ENCODE measurements at places on chromosomes 5 and 9.

DNA sequence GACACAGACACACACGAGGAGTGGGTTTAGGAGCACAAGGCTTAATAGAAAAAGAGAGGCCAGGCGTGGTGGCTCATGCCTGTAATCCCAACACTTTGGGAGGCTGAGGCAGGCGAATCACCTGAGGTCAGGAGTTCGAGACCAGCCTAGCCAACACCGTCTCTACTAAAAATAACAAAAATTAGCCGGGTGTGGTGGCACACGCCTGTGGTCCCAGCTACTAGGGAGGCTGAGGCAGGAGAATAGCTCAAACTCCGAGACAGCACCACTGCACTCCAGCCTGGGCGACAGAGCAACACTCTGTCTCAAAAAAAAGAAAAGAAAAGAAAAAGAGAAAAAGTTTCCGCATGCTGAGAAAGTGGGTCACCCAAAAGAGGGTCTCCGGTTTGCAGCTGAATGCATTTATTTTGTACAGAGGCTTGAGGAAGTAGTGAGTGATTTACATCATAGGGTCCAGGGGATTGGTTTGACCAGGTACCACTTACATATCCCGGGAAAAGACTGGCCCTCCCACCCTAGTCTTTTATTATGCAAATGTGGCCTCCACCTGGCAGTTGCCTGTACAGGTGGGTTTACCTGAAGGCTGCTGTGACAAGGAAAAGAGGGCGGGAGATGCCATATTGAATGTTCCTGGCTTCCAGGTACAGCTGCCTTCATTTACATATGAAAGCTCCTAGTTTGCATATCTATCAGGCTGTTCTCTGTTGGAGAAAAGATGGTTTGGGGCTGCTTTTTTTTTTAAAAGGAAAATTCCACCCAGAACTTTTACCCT is 366.2 kb upstream of the GRAMD2B start:
- no peak for DNase-seq

- no peak for DNase-seq
Measured at GRCh38 chr5:35041261-35041660, 6.5 kb downstream of the AGXT2 start.

GRCh38 chr5:149581192-149581861 is at the start of gene ARHGEF37:
Gene ARHGEF37, plus strand, starts transcription at chr5:149581498. Its CDS starts 16,272 bp downstream, at chr5:149597770.
- no peak for DNase-seq

GRCh38 chr5:56433039-56433617 is 200.0 kb upstream of the ANKRD55 start:
- no peak for DNase-seq

GRCh38 chr5:139864716-139865483 is 69.3 kb downstream of the PSD2 start:
- no peak for DNase-seq

DNA sequence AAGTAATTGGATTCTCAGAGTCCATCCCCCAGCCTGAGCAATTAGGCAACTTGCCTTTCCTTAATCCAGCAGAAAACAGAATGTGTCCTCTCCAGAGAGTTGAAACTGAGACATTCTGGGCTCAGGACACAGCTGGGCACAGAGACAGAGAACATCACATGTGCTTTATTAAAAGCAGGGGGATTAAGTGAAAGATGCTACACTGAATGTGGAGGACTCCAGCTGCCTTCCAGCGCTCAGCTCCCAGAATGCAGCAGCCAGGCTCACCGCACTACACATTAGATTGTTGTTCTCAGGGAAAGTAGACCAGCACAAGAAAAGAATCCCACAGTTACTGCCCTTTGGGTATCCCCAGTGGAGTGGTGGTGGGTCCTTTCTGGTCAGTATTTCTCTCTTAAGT is 141.6 kb upstream of the IL12B start:
- no peak for DNase-seq

DNA sequence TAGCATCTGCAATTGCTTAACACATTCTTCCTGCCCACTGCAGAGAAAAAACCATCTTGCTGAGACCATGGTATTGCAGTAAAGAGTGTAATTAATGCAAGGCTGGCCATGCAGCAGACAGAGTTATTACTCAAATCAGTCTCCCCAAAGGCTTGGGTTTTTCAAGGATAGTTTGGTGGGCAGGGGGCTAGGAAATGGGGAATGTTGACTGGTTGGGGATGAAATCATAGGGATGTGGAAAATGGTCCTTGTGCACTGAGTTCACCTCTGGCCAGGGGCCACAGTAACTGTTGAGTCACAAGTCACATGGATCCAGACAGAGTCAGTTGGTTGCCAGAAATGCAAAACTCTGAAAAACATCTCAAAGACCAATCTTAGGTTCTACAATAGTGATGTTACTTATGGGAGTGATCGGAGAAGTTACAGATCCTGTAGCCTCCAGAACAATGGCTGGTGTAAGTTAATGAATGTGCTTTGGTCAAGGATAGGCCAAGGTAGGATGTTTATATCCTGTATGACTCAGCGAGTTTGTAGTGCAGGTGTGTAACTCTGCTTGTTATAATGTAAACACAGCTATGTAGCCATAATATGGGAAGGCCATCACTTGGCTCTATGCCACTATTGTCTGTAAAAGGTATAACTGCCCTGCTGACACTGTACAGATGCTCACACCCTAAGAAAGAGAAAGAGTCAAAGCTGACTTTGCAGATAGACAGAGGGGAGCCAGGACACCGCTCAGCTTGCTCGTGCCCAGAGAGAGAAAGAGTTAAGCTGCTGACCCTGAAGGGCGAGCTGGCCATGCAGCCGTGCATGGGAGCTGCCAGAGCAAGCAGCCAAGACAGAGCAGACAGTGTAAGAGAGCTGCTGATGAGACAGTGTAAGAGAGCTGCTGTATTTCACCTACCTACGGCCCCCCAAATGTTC is 27.2 kb downstream of the C9orf152 start:
- DNase-seq: no peak

GRCh38 chr9:95147452-95148207 is 169.9 kb downstream of the FANCC start:
- no peak for DNase-seq

DNA sequence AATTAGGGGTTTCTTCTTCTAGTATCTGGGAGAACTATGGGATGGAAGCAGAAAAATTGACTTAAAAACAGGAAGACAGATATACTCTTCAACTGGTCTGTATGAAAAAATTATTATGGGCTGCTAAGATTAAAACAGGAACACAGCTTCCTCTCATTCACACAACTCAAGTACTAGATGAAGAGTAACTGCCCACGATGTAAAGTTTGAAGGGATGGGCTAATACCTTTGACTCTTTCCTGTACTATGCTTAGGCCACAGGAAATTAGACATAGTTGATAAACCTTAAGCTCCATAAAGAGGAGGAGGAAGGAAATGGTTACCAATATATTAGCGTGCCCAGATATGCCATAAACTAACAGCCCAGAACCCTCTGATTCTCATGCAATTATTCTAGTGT is 88.6 kb downstream of the ANKRD31 start:
- no peak for DNase-seq

- DNase-seq: no peak
Measured at GRCh38 chr9:36867672-36868471, 166.2 kb downstream of the PAX5 start.

DNA sequence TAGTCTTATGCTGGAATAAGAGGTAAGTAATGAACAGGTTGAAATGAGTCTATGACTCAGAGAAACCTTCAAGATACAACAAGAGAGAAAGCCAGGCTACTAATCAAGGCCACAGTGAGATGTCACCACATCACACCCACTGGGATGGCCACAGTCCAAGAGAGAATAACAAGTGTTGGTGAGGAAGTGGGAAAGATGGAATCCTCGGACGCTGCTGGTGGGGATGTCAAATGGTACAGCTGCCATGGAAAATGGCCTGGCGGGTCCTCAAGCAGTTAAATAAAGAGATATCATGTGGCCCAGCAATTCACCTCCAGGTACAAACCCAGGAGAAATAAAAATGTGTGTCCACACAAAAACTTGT is 41.9 kb upstream of the NEURL1B start:
- DNase-seq: no peak
